Dorsolateral prefrontal cortex (tissue), 122 donors: ENCODE measurements at places on chromosomes 16 and 17.

GRCh38 chr17:49227436-49228261, 2.9 kb downstream of the PHOSPHO1 start:
- peak; percentile 75 for DNase-seq

- no peak for DNase-seq
Observed at GRCh38 chr17:72419866-72420774, 299.3 kb downstream of the SOX9 start.

GRCh38 chr17:39607851-39608130, at the start of gene NEUROD2:
Gene NEUROD2 (minus strand): TSS chr17:39607920. CDS start chr17:39606599, 1,321 bp downstream.
- DNase-seq, result no peak

DNA sequence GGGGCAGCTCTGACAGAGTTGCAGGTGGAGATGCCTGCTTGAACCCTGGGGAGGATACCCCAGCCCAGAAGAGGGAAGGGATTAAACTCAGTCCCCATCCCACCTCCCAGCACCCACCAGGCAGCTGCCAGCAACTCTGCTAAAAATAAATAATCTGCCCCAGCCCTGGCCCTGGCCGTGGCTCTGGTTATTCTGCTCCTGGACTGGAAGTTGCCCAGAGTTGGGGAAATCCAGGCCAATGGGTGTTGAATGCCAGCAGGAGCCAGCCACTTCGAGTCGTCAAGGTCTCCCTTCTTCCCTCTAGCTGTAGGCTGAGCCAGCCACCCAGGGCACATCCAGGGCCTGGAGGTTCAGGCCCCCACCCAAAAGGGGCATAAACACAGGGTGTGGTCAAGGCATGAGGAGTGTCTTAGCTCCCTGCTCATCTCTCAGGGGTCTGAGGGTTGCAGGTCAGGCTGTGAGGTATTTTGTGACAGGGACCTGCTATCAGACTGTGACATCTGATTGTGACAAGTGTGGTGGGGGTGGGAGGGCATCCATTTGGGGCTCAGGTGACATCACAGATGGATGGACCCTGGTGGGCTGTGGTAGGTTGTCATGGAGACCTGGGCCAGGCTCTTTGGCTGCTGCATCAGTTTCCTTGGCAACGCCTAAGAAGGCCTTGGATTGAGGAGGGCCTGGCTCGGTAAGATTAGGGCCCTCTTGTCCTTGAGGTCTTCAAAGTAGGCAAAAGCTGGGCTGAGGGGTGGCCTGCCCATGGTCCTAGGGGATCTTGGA, 1.0 kb upstream of the RRAD start:
- DNase-seq, result peak; percentile 41

DNA sequence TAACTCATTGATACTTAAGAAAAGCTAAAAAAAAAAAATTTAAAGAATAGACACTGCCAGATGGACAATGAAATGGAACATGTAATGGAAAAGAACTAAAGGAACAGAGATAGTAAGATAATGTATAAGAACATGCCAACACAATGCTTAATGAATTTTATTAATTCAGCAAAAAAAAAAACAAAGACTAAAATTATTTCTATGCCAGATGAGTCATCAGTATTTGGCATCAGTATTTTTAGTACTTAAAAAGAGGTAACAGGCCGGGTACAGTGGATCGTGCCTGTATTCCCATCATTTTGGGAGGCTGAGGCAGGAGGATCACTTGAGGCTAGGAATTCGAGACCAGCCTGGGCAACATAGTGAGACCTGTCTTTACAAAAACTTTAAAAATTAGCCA, 168.5 kb downstream of the CYB561 start:
- no peak for DNase-seq
